ENCODE measurements at places on chromosomes 4 and X.
A peak's percentile ranks its signal among the peaks of the same experiment; 100 is the strongest.

DNA sequence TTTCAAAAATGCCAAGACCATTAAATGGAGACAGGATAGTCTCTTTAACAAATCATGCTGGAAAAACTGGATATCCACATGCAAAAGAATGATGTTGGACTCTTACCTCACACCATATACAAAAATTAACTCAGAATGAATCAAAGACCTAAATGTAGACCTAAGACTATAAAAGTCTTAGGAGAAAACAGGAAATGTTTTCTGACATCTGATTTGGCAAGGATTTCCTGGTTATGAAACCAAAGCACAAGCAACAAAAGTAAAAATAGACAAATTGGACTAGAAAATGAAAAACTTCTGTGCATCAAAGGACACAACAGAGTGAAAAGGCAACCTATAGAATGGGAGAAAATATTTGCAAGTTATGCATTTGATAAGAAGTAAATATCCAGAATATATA, 37.6 kb downstream of the ARFIP1 start:
- no peak for DNase-seq

DNA sequence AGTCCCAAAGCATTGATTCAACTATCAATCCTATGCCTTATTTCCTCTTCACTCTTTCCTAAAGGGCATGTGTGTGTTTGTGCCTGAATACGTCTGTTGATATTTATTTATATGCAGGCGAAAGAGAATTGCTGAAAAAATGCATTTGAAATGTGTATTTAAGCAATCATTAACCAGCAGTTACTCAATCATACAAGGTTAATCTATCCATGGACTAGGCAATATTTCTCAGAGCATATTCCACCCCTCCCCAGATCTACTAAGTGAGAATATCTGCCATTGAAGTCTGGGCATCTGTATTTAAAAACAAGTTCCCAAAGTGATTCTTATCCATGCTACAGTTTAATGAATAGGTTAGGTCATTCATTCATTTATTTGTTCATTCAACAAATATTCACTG, 113.6 kb downstream of the RASGEF1B start:
- no peak for DNase-seq

DNA sequence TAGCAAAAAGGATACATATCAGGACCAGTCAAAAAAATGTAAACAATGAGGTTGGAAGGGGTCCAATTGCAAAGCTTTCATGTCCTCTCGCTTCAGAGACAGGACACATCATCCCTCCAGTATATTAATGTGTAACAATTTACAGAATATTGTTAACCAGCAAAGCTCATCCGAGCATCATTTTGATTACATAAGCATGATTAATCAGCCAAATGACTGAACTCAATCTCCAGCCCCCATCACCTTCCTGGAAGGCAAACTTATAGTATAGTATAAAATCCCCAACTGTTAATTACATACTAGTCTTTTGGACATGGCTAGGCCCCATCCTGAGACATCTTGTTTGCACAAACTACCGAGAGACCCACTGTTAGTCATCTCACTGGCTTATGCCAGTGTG, 77.6 kb upstream of the TRAM1L1 start:
- no peak for DNase-seq

GRCh38 chr4:109560687-109561461, 828 bp downstream of the MCUB start:
- peak; percentile 31 for DNase-seq

- DNase-seq: no peak
These were observed 2308.1 kb upstream of the AGA start for GRCh38 chr4:179750374-179750773.

GRCh38 chrX:12777670-12778069, 13.5 kb upstream of the PRPS2 start:
- DNase-seq: no peak

GRCh38 chr4:59727745-59728144, 1472.4 kb upstream of the ADGRL3 start:
- DNase-seq: no peak

GRCh38 chr4:165635381-165635780, 237.7 kb upstream of the TLL1 start:
- no peak for DNase-seq

- DNase-seq: no peak
These were observed 2.9 kb upstream of the NSD2 start for GRCh38 chr4:1868293-1868692.

GRCh38 chr4:35175487-35175886, 1068.8 kb downstream of the ARAP2 start:
- DNase-seq: no peak

DNA sequence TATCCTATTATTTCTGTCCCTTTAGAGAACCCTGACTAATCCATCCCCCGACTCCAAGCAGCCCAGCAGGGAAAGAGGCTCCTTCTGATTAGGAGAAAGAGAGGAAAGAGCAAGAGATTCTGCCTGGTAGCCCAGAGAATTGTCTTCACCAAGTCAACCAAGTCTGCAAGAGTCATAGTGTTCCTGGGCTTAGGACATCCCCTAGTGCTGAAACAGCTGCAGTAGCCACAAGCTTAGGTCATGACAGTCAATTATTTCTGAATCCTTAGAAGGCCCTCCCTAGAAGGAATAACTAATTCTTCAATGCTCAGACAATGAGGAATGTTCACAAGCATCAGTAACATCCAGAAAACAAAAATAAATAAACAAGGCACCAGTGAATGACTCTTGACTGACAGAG, 480.3 kb upstream of the GRIA3 start:
- DNase-seq: no peak

DNA sequence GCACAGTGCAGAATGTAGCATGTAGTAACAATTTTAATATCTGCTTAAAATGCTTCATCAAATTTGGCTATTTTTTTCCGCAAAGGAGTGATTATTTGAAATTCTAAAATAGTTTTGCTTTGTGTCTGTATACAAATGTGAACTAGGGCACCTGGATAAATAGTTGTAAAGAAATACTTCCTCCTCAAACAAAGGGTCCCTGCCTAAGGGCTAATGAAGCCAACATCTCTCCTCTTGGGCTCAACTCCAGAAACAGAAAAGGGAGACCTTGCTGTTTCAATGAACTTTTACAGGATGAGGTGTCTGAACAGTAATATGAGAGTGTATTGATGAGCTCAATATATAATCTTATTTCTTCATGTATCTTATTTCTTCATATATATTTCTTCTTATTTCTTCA, 30.8 kb upstream of the SCOC start:
- no peak for DNase-seq

DNA sequence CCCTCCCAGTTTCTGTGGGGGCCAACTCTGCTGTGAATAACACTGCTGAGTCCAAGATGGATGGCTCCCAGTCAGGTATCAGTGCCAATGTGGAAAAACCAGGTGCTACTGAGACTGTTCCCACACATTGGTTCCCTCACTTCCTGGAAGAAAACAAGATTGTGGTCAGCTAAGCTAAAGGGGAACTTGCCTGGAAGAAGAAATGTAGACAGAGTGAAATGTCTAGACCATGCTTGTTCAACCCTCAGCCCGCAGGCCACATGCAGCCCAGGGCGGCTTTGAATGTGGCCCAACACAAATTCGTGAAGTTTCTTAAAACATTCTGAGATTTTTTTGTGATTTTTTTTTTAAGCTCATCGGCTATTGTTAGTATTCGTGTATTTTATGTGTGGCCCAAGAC, 28.6 kb upstream of the UTP14A start:
- no peak for DNase-seq

DNA sequence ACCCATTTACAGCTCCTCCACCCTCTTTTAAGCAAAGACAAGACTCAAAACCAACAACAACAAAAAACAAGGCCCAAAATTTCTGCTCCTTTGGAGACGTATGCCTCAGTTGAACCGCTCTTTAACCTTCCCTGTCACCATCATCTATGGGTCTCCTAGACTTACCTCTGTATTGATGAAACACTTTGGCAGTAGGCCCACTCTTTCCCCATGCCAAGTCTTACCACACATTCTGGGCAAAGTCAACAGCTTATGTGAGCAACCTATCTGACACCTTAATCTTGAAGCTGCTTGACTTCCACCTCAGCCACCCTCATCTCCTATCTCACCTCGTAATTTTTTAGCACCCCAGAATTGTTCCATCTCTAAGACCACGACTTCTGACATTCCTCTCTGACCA, 99.7 kb upstream of the CXorf66 start:
- no peak for DNase-seq

- DNase-seq: no peak
These were observed 104.1 kb upstream of the DHX15 start for GRCh38 chr4:24688453-24688852.

GRCh38 chr4:123449780-123450179, 53.2 kb downstream of the SPRY1 start:
- no peak for DNase-seq

DNA sequence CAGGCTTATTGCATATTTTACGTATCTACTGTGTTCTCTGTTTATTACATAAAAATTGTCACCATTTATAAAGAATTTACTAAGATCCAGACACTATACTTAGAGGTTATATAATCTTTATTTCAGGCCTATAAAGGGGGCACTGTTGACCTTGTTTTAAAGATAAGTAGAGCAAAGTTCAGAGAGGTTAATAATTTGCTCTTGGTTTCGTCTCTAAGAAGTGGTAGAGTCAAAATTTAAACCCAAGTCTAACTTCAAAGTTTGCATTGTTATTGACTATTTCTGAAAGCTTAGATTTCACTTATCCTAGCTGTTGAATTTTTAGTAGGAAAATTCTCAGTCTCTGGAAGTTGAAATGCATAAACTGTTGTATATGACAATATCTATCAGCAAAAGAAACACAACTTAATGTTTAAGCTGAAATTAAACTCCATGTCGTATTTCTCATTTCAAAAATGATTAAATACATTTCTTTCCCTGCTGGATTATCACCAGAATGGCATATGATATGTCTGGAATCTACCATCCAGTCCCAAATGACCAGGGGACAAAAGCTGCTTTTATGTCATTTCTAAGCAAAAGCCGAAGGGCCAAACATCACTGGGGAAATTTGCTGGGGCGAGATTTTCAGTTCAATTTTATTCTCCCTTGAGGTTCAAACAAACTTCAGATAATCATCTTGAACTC, 138.4 kb downstream of the SLC7A11 start:
- no peak for DNase-seq

DNA sequence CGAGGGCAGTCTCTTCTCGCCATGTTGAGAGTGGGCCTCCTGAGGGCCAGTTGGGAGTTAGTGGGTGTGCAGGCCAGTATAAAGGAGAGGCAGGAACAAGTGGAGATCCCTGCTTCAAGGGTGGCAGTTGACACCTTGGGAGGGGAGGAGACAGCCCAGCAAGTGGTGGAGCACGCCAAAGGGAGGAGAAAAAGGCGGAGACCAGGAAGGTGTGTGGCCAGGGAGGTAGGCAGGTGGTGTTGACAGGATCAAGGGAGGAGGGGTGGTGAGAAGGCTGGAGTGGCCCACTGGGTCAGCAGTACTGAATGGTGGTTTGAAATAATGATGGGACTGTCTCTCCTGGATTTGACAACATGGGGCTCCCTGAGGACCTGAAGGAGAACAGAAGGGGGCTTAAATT, 32.6 kb downstream of the ZNF185 start:
- no peak for DNase-seq

GRCh38 chrX:20224814-20225487, 41.8 kb downstream of the RPS6KA3 start:
- no peak for DNase-seq

DNA sequence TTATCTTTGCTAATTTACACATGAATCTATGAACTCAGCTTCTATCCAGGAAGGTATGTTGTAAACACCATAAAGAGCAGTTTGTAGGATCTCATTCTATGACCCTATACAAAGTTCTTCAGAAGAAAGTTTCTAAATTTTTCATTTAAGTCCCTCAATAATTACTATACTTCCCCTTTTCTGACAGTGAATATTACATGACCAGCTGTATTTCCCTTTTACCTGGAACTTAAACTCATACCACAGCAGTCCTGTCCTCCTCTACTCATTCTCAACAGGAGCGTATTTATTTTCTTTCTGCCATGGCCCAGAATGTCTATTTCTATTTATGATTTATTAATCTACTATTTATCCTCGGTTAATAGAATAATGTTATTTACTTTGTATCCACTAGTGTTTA, 15.8 kb downstream of the RASGEF1B start:
- DNase-seq: no peak

DNA sequence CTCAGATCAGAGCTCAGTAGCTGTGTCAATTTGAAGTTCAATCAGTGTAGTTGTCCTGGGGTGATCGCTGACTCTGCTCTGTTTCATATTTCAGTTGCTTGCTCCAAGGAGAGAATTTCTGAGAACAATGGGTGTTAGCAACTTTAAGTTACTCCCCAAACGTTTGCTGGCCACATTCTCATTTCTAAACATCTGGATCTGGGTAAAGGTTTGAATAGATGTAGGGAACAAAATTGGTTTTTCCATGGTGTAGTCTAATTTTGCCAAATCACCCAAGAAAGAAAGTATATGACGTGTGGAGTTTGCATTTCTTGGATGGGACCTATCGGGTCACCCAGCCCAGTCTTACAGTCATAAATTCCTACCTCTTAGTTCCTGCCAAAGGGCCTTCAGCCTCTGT, 103.7 kb downstream of the AKAP4 start:
- DNase-seq: no peak

GRCh38 chr4:104490096-104490769, 4.5 kb downstream of the CXXC4 start:
- DNase-seq: no peak

- DNase-seq: no peak
These were observed 167.2 kb upstream of the WDR1 start for GRCh38 chr4:10283761-10284160.

GRCh38 chrX:154378059-154378798, 866 bp upstream of the EMD start:
- peak; percentile 67 for DNase-seq

DNA sequence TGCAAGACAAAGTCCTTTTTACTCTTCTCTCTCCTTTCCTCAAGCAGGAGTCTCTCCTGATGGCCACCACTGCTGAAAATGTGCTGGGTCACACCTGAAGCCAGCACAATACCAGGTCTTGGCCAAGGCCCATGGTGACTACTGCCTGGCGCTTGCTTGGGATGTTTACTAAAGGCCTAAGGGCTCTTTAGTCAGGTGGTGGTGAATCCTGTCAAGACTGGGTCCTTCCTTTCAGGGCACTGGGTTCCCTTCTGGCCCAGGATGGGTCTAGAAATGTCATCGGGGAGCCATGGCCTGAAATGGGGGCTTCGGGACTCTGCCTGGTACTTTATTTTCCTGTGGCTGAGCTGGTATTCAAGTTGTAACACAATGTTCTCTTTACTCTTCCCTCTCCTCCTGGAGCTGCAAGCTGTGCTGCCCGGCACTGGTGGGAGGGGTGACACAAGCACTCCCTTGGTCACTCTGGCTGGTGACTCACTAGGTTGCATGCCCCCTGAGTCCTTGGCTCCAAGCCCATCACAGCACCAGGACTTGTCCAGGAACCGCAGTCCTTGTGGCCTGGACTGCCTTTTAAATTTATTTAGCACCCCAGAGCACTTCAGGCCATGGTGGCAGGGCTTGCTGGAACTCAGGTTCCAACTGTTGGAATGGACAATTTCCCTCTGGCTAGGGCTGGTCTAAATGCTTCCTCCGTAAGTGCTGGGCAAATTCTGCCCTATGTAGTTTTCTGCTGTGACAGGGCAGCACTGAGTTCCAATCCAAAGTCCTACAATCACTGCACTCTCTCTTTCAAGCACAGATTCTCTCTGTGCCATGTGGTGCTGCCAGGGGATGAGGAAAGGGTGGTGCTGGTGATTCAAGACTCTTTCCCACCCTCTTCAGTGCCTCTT, 11.3 kb downstream of the ARL13A start:
- no peak for DNase-seq

Data from heart right ventricle (tissue), 16 donors.